ENCODE measurements at places on chromosomes 2 and 18. TPM values are rescaled to one million over a fixed set of nuclear protein-coding genes. Genes with fewer than 3 reads are reported as not detected.

NDC80 gene
- 10.9 TPM for total RNA-seq

POTEJ gene
- not detected for total RNA-seq

CNDP1 gene
- not detected for total RNA-seq

SERPINB11 gene
- not detected for total RNA-seq

RIF1 gene
- 24.8 TPM for total RNA-seq

SATB2 gene
- 9.9 TPM for total RNA-seq

EFHD1 gene
- total RNA-seq, result not detected

SERPINB7 gene
- 18.6 TPM for total RNA-seq

DSC2 gene
- total RNA-seq, result not detected

Measured in GM23248 (cell line).